ENCODE measurements at places on chromosomes 7 and 10.

DNA sequence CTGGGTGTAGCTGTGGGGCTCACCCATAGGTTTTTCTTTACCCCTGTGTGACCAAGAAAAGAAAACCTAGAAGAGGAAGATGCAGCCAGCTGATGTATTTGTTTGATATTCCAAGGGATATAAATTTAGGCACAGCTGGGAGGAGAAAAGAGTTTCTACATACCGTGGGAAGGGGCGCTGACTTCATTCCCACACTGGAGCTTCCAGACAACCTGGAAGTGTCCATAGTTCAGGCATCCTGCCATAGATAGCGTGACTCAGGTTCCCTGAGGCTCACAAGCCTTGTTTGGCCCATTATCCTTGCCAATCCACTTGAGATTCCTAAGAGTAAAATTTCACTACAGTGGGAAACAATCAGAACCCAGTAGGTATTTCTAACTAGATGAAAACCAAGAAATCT is 371.7 kb upstream of the NRP1 start:
- DNase-seq: no peak

- DNase-seq: no peak
These were observed 3.3 kb downstream of the PRRT4 start for GRCh38 chr7:128358233-128358632.

DNA sequence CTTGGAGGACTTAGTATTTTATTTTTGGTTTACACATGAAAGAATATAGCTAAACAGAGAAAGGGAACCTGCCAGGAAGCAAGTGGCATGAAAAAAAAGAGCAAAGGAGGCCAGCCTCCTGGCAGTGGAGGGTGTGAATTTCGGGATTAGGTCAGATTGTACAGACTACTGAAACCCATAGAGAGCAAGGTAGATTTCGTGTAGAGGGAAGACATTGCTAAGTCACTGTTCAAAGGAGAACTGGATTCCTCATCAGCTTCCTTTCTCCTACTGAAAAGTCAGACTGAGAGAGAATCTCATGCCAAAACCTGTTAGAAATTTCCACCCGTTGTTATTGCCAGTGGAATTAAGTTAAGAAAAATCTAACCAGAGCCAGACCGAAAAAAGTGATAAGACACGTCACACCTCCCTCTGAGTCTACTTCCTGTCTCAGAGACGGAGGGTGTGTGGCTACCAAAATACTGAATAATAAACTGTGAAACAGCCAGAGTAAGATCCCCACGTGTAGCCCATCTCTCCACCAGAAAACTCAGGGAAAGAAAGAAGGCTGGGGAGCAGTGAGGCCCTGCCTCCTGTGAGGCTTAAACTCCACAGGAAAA is 118.8 kb downstream of the SKIDA1 start:
- no peak for DNase-seq

DNA sequence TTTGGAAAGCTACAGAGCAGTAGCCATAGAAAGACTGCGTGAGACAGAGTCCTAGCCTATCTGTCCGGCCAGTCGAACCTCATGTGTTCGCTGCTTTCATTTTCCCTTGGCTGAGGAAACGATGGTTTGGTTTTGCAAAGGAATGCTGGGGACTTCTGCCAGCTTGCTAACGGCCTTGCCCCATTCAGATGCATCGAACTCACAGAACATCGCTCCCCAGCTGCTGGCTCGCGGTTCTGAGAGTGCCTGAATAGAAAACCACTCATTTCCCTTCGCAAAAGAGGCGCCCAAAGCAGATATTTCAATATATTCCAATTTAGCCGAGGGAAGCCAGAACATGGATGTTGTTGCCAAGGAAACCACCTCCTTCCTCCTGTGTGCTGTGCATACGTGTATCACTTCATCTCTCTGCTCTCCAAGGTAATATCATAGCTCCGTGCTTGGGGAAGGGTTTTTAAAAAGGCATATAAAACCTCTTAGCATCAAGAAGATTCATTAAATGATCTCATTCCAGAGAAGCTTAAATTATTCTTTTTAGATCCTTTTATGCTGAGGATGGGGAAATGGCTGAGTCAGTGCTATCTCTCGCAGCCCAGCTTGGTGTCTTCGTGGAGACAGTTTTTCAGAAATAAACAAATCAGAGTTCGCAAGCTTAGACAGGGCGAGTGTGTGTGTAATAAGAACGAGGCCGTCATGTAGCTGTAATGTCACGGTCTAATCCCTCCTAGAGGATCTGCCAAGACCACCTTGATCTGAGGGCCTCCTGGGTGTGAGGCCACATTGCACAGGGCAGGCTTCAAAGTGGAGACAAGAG is 215.2 kb downstream of the RPS24 start:
- DNase-seq: no peak

GRCh38 chr10:119415536-119416503 is 126.7 kb downstream of the RGS10 start:
- DNase-seq: no peak

GRCh38 chr10:126839094-126839761 is 66.0 kb upstream of the DOCK1 start:
- DNase-seq: no peak

- no peak for DNase-seq
These were observed 54.9 kb downstream of the PDGFA start for GRCh38 chr7:464454-465401.

DNA sequence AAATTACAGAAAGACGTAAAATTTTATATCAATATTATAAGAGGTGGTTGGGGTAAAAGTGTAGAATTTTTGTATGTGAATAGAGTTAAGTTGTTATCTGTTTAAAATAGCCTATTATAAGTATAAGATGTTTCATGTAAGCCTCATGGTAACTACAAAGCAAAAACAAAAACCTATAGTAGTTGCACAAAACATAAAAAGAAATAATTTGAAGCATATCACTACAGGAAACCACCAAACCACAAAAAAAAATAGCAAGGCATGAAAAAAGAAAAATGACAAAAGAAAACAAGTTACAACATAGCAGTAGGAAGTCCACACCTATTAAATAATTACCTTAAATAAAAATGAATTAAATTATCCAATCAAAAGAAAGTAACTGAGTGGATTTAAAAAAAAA is 12.4 kb upstream of the GSTK1 start:
- DNase-seq: no peak

DNA sequence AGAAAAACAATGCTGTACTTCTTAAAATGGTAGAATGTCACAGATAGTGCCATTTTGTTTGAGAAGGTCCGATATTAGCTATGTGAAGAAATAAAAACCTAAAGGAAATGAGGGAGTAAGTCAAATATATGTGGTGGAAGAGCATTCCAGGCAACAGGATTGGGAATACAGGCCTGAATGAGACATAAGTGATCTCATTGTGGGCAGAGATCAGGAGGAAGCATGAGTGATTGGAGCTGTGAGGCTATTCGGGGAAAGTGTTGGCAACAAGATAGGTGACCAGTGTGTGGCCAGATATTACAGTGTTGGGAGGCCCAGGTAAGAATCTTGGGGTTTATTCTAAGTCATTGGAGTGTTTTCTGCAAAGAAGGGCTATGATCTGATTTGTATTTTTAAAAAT is 41.3 kb upstream of the AGMO start:
- no peak for DNase-seq

- no peak for DNase-seq
These were observed 25.4 kb upstream of the GATAD1 start for GRCh38 chr7:92421676-92422435.

DNA sequence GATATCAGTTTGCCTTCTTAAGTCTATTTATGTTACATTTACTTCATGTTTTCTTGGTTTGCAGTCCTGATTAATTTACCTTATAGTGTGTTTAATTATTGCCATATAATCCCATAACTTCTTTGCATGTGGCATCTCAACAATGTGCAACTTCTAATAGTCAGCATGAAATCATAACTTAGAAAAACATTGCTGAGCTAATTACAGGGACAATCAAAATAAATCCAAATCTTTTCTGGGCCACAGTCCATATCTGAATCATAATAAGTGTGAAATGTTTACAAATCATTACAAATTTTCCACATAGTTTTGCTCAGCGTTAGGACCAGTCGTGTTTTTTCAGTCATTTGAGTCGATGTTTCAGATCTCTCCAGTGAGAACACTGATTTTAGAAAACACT is 29.1 kb upstream of the CABCOCO1 start:
- no peak for DNase-seq

GRCh38 chr10:46304062-46304461 is 17.3 kb downstream of the ANTXRL start:
- DNase-seq: peak; percentile 0

DNA sequence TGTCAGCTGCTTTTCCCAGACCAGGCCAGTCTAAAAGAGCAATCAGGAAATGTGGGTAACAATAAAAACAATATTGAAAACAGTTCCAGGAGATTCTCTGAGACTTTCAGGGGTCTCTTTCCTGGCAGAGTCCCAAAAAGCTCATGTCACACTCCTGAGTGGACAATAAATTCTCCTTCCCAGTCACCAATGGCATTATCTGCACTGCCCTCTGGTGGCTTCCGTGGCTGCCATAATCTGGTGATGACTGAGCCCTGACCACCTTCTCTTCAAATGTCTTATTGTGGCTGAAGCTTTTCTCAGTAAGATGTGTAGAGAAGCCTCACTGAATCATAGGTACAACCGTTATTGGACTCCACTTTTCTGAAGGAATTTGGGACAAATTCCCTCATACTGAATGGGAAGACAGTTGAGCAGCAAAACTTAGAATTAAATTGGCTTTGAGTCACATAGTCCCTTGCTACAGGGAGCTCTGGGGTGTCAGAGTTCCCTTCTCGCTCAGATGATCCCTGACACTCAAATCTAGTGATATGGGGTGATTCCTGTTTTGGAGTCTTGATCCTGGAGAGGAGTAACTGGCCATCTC is 24.4 kb upstream of the ASAH2 start:
- DNase-seq: peak; percentile 35

GRCh38 chr7:86931439-86931838 is 128.0 kb downstream of the ELAPOR2 start:
- DNase-seq: no peak

- no peak for DNase-seq
These were observed 171.3 kb upstream of the HPS1 start for GRCh38 chr10:98617906-98618520.

GRCh38 chr10:97736403-97736901 is 476 bp upstream of the ZFYVE27 start:
- DNase-seq: no peak

DNA sequence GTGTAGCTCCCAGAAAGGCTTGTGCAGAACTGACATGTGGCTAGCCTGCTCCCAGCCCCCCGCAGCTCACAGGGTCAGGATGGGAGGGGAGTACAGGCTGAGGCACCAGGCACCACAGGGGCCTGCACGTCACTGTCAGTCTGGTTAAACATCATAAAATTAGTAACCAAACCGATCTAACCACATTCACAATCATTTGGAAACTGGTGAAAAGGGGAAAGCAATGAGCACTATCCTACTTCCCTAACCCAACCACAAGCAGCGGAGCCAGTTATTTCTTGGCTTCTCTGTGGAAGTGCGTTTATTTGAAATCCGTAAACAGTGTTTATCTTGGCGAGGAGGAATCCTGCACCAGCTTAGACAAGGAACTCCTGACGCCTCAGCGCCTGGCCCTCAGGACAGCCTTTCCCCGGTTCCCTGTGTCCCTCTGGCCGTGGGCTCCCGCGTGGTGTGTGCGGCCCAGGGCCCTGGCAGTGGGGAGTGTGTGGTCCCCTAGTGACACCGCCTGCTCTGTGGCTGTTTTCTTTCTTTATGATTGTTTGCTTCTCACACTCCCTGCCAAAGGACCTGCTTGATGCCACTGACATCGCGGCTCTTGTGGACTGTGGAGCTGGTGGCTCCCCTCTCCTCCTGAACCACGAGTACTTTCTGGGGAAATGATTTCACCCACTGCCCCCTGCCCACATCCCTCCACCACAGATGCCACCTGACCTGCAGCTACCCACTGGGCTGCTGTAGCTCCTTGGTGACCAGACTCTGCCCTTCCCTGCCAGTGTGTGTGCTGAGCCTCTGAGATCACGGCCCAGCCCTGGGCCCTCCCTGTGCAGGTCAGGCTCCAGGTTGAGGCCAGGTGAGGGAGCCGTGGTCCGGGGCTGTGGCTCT is 38.0 kb downstream of the INPP5A start:
- peak; percentile 30 for DNase-seq

DNA sequence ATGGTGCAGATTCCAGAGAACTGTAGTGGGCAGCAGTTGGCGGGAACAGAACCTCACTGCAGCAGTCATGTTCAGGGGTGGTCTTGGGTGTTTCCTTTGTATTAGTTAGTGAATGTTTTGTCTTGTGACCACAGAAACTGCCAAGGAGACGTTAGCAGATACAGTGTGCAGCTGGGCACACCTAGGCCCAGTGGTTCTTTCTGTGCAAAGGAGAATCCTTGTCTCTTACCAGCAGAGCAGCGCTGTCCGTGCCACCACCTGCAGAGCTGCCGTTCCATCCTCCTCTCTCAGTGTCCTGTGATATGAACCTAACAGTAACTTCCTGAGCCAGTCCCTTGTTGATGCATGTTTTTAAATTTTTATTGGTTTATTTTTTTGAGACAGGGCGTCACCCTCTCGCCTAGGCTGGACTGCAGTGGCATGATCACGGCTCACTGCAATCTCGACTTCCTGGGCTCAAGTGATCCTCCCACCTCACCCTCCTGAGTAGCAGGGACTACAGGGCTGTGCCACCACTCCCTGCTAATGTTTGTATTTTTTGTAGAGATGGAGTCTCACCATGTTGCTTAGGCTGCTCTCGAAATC is 60.6 kb downstream of the WDR37 start:
- no peak for DNase-seq

DNA sequence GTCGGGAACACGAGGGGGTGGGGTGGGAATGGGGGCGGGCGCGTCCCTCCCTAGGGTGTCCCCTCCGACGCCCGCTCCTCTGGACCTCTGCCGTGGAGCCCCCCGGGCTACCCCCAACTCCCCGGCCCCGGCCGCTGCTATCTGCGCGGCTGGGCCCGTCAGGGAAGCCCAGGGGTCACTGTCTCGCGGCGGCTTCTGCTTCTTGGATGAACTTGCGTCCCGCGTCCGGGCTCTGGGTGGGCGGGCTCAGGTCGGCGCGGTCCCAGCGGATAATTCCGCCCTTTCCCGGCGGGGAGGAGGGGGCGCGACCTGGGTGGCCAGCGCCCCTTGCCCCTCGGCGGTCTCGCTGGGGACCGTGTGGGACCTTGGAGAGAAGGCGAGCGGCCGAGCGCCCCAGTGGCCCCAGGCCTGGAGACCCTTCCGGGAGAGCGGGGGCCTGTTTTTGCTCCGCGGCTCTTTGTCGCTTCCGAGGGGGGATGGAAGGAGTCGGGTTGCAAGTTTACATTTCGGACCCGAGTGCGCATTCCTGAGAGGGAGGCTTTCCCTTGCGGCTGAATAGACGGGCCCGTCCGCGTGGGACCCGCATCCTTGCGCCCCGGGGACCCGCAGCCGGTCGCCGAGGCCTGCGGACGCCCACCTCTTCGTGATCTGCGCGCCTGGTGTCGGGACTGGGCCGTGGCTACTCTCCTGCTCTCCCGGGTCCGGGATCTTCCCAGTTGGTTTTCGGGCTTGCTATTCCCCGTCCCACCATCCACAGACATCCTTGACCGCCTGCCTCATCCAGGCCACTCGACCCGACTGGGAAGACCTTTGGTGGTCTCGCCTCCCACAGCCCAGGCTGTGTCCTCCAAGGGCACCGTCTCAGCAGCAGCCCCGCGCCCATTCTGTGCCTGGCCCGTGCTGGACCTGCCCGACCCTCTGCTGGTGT is 812 bp downstream of the DOCK1 start:
- DNase-seq: no peak

GRCh38 chr7:43666938-43667337 is 62.4 kb downstream of the COA1 start:
- DNase-seq: no peak

Measured in activated naive CD4-positive, alpha-beta T cell treated with Interleukin-2 at 50 U/mL for 16 hours (primary cell).